ENCODE measurements at places on chromosomes 11 and 22.

GRCh38 chr11:3959903-3960265 lies 104.4 kb downstream of the STIM1 start:
- DNase-seq, result no peak

- no peak for DNase-seq
These were observed 910 bp downstream of the CLTCL1 start for GRCh38 chr22:19290400-19291217.

DNA sequence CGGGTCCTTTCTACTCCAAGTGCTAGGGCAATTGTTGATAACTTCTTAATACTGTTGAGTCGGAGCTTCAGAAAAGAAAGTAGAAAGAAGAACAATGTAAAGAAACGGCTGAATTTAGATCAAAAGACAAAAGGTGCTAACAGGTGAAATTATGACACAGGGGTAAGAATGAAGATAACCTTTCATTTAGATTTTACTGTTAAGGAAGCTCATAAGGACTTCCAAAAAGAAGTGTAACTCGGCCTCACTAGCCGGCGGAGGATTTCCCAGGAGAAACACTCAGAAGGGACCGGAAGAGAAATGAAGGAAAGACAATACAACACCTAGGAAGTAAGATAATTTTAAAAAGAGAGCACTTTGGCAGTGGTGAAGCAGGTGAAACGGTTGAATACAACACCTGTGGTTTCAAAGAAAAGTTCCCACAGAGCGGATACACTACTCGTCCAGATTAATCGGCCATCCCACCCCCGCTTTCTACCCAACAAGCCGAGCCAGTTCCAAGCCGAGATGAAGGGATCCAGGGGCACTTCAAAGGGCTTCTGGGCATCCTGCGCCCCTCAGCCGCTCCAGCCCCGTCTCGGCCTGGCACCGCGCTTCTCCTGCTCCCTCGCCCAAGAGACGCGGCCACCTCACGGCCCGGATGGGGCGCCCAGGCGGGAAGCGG lies 737 bp downstream of the PPP2R1B start:
- DNase-seq, result peak; percentile 31

- no peak for DNase-seq
These were observed 17.8 kb upstream of the ST14 start for GRCh38 chr11:130141561-130142341.

DNA sequence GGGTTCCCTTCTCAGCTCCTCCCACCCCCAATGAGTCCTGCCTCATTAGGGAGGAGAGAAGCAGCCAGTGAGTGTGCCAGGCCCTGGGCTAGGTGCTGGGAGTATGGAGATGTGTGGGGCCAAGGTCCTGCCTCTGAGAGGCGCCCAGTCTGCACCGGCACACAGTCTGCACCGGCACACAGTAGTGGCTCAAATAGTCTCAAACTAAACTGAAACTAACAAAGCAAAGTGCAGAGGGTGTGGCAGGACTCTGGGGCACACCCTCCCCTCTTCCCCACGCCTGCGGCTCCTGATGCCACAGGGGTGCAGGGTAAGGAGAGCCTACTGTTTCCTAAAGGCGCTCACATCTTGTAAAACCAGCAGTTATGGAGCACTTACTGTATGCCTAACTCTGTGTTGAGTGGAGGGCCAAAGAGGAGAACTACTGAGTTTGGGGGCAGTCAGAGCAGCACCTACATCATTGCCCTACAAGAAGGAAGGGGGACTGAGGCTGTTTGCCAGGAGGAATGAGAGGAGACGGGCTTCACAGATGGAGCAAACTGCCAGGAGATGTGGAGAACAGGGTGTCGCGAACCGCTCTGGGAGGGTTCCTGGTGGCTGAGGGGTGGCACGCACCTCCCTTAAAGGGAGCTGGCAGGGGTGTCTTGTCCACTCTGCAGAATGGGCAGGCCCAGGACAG lies 939 bp upstream of the SH3BP1 start:
- DNase-seq, result no peak

GRCh38 chr11:34970480-34970879 lies 54.1 kb downstream of the PDHX start:
- no peak for DNase-seq

DNA sequence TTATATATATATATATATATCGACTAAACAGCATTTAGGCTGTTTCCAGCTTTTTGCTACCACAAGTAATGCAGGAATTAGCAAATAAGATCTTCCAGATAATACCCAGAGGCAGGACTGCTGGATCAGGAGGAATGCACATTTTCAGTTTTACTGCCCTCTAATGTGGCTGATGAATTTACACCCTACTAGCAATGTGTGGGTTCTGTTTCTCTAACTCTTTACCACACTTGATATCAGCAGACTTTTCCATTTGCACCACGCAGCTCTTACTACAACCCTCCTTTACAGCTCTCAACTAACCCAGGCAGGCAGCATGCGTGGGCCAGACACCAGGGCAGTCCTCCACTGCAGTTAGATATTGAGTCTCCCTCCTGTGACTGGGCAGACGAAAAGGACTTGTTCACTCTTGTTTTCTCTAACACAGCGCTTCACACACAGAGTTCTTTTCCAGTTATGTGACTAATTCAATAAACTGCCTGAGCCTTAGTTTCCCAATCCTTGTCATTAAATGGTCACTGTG lies 67.7 kb downstream of the IGLL5 start:
- no peak for DNase-seq
